ENCODE measurements at places on chromosomes 3 and 15. TPM values are rescaled to one million over a fixed set of nuclear protein-coding genes. Genes with fewer than 3 reads are reported as not detected.
A peak's percentile ranks its signal among the peaks of the same experiment; 100 is the strongest.

DNA sequence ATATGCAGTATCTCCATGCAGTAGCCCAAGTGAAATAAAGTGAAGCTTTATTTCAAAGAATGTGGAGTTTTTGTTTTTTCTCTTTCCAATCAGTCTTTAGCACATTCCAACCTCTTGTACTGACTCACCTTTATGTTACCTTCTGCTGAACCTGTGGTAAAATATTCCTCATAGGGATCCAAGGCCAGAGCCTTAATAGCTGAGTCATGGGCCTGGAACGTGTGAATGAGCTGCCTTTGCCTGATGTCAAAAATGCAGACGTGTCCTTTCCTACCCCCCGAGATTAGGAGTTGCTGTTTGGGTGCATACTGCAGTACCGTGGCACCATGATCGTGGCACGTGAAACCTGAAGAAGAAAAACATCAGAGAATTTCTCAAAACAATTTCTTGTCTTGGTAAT, 108.5 kb downstream of the GLDN start:
- no peak for DNase-seq

GRCh38 chr3:39911465-39912309, 102.3 kb downstream of the MYRIP start:
- no peak for DNase-seq

- peak; percentile 40 for DNase-seq
Observed at GRCh38 chr3:126746395-126747177, 42.5 kb downstream of the CHCHD6 start.

C3orf85 gene
- total RNA-seq, result not detected

- DNase-seq, result no peak
Observed at GRCh38 chr3:12545473-12545791, at the start of gene MKRN2OS. TSS of gene MKRN2OS (minus strand) at chr3:12545499. CDS start at chr3:12545464, 35 bp downstream.

GRCh38 chr3:139793408-139793807, 115.6 kb upstream of the NMNAT3 start:
- no peak for DNase-seq
